ENCODE measurements at places on chromosomes 1 and 21.
A peak's percentile ranks its signal among the peaks of the same experiment; 100 is the strongest.

DNA sequence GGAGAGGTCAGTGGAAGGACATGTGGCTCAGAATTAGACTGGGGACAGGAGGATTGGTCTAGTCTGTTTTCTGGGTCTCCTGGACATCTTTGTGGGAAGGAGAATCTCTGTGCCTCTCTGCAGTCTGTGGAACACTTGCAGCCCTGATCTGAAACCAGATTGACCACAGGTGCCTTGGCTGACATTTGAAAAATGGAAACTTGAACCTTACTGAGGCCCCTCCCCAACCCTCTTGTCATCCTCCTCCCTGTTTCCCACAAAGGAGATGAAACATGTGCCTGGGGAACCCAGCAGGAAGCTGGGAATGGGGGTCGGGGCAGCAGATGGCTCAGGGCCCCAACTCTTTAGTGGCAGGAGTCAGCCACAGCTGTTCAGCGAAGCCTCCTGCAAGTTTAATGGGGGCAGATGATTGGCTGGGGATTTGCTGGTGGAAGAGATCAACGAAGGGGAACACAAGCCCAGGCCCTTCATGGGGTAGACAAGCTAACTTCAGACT is 18.1 kb downstream of the VASH2 start:
- DNase-seq, result no peak

DNA sequence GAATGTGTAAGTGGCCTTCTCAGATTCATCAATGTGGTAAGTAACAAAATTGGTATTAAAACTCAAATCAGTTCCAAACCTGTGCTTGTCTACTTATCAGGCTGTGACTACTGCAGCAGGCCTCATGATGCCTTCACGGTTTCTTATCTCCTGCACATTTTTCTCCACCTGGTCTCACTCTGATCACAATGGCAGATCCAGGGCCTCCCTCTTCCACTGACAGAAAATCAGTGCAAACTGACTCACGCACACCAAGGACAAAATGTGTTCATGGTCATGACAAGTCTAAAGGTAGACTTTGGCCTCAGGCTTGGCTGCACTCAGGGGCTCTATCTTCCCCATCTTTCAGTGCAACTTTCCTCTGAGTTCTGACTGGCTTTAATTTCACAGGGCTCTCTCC is 56.7 kb upstream of the ATP1A1 start:
- no peak for DNase-seq

DNA sequence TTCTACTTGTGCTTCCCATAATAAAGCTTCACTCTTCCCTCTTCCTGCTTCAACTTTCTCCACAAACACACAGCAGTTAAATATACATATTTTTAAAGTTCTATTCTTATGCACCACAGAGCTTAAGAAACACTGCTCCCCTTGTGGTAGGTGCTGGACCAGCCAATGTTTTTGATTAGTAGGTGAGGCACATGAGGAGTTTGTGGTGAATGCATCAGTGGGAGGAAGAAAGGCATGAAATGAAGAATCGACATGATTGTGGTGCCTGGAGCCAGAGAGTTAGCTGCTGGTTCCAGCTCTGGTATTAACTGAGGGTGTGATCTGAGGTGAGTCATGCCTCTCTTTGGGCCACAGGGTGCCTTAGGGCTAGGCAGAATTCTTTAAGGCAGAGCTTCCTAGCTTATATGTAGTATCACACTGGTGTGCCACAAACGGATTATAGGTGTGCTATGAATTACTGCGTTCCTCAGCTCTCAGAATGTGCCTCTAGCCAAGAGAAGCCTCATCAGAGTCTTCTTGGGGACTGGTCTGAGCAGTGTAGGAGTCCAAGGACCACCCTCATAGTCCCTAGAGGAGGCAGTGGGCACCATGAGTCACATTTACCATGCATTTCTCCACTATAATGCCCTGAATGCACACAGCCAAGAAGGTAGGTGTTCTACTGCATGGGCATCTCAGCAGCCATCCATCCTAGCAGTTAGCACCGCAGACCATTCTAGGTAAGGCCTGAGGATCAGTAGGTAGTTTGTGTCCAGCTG is 97.4 kb upstream of the SGIP1 start:
- peak; percentile 88 for DNase-seq

- no peak for DNase-seq
Measured at GRCh38 chr1:154741741-154742495, 128.2 kb downstream of the KCNN3 start.

GRCh38 chr1:161098210-161099068 is at the start of gene KLHDC9:
Gene KLHDC9, plus strand, starts transcription at chr1:161098361. Its CDS starts 175 bp downstream, at chr1:161098536.
- DNase-seq, result no peak

DNA sequence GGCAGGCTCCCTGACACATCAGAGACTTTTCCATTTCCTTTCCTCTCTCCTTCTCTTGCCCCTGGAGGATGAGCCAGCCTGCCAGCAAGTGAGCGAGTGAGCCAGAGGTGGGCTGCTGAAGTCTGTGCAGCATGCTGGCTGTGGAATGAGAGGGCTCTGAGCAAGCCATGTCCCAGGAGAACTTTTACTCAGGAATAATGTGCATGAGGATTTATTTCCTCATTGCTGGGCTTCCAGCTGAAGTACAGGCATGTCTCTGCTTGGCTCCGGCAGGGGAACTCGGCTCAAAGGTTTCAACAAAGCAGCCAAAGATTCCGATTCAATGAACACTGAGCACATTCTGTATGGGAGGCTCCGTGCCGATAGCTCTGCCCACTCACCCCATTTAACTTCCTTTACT is 43.7 kb downstream of the UBIAD1 start:
- no peak for DNase-seq

GRCh38 chr1:2229037-2229864 is 1.1 kb downstream of the SKI start:
- DNase-seq, result no peak

DNA sequence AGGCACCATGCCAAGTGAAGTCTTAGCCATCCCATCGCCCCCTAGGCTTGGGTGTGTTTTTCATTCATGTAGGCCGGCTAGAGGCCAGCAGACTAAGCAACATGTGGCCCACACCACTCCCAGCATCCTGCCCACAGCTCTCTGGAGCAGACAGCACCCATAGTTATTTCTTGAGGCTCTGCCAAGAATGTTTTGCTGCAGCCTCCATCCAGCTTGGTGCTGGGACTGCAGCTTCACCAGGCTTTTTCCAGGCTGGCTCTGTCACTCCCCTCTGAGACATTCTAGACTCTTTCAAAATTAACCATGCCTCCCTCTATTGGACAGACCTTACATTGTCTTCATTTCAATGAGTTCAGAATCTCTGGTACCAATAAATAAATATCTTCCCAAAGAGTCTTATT is 104.2 kb downstream of the DUSP10 start:
- DNase-seq, result peak; percentile 46
